ENCODE measurements at places on chromosomes 6 and 20.

DNA sequence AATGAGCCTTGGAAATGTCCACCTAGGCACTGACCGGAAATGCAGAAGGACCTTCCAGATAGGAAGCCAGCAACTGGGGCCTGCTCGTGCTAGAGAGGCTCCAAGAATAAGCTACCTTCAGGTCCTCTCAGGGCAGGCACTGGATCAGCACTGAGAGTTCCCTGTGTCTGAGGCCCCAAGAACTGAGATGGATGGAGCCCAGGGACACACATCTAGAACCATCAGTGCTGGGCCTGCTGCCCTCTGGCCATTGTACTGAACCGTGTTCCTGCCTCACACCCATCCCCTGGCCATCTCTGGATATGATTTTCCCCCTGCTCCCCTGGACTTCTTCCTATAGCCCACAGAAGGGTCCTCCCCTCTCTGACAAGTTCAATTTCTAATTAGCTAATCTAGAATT is 10.3 kb downstream of the BPIFA1 start:
- no peaks in the 10 kb centered on the region for H3K27me3 ChIP-seq
- no peaks in the 10 kb centered on the region for H3K4me1 ChIP-seq
- DNase-seq, result no peak
- no peaks in the 10 kb centered on the region for H3K36me3 ChIP-seq
- no peak overlapping the region for H3K27ac ChIP-seq

DNA sequence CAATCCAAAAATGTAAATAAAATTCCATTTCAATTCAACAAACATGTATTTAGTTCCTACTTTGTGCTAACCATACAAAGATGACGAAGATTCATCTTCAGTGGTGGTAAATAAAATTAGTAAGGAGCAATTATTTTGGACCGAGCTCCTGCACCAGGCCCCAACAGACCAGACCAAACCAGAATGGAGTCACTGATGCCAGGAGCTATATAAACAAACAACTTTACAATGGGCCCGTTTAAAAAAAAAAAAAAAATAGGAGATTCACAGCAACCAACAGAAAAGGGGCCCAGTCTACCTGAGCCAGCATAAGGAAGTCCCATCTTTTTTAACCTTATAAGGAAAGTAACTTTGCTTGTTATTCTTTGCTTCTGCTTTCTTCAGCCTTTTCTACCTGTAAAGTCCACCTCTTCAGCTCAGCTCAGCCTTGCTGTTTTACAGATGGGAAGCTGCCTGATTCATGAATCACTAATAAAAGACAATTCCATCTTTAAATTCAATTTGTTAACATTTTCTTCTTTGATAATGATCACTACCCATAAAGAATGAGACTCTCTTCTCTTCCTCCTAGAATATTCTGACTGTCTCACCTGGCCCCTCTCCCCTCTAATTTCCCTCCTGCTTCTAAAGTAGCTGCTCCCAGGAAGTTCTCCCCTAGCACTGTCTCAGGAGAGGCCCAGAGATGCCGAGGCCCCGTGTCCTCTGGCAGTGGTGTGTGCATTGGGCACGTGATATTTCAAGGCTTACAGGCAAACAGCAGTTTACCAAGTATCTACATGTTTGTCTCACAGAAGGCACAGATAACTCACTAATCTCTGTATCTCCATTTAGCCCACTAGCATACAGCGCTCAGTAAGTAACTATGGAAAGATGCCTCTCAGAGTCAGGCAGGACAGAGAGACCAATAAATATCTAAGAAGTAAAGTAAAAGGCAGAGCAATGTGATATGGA is 8.4 kb downstream of the MBOAT1 start:
- no peaks in the 10 kb centered on the region for H3K36me3 ChIP-seq
- no peak overlapping the region for H3K4me3 ChIP-seq
- H3K4me1 ChIP-seq, result peaks cover 44% of the 10 kb centered on the region
- DNase-seq, result no peak

GRCh38 chr20:57754190-57754589 is 44.4 kb upstream of the PMEPA1 start:
- no peak for DNase-seq
- H3K4me3 ChIP-seq, result no peak overlapping the region
- H3K27me3 ChIP-seq, result peaks cover 3% of the 10 kb centered on the region
- H3K4me1 ChIP-seq, result peaks cover 3% of the 10 kb centered on the region
- no peak overlapping the region for H3K27ac ChIP-seq
- H3K36me3 ChIP-seq, result no peaks in the 10 kb centered on the region

- H3K27ac ChIP-seq, result no peak overlapping the region
- DNase-seq, result no peak
- no peaks in the 10 kb centered on the region for H3K36me3 ChIP-seq
- peaks cover 16% of the 10 kb centered on the region for H3K4me1 ChIP-seq
These were observed 90.3 kb upstream of the CLDN20 start for GRCh38 chr6:155173488-155173887.

GRCh38 chr20:1496930-1497329 is 5.7 kb upstream of the SIRPB2 start:
- no peaks in the 10 kb centered on the region for H3K27me3 ChIP-seq
- no peak overlapping the region for H3K4me3 ChIP-seq
- DNase-seq, result no peak
- H3K4me1 ChIP-seq, result no peaks in the 10 kb centered on the region
- H3K27ac ChIP-seq, result no peak overlapping the region

- DNase-seq, result no peak
- no peaks in the 10 kb centered on the region for H3K36me3 ChIP-seq
- no peak overlapping the region for H3K27ac ChIP-seq
- no peak overlapping the region for H3K4me3 ChIP-seq
These were observed 8.7 kb downstream of the CCDC170 start for GRCh38 chr6:151502499-151502898.

Data from CD8-positive, alpha-beta memory T cell (primary cell).